COR-L47 (cell line): ENCODE measurements at places on chromosomes 6 and 20.

DNA sequence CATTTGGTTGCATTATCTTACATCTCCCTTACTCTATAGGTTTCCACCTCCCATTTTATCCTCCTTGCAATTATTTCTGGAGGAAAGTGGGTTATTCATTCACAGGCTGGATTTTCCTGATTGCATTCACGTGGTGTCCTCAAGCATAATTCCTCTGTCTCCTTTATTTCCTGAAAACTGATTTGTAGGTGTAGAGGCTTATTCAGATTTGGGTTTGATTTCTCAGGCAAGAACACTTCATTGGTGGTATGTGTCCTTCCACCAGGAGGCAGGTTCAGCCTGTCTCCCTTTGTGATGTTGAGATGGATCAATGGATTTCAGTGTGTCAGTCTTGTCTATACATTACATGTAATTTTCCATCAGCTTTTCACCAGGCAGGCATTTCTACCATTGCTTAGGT lies 17.3 kb downstream of the DNPH1 start:
- DNase-seq, result no peak

DNA sequence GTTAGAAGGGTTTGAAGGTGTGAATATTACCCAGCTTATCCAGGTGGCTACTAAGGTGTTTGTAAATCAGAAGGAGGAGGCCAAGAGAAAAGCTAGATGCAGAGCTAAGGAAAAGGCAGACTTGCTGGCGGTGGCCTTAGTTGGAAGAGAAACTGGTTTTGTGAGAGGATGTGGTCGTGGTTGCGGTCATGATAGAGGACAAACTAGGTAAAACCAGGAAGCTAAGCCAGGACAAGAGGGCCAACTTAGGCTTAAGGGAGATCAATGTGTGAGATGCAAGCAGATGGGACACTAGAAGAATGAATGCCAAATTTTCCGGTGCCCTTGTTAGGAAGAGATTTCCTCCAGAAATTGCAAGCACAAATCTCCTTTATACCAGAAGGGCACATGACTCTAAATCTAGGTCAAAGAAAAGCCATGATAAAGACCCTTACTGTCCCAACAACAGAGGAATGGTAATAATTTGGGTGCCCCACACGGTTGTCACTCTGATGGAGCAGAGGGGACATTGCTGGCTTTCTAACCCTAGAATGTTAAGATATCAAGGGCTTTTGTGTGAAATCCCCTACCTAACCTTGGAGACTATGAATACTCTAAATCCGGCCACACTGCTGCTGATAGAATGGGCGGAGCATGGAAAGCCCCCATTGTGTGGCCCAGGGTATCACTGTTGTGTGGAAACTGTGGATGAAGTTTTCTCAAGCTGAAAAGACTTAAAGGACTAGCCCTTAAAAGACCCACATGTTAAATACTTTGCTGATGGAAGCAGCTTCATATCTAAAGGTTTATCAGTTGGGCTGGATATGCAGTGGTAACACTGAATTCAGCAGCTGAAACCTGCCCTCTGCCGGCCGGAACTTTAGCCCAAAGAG lies 7.8 kb downstream of the IL22RA2 start:
- no peak for DNase-seq

- peak; percentile 81 for DNase-seq
Measured at GRCh38 chr6:47134476-47135189, 92.5 kb upstream of the ADGRF1 start.

- DNase-seq, result no peak
Measured at GRCh38 chr6:83472767-83473166, 39.6 kb upstream of the PRSS35 start.

GRCh38 chr6:83221889-83222479 lies 28.8 kb downstream of the RWDD2A start:
- DNase-seq, result peak; percentile 41

DNA sequence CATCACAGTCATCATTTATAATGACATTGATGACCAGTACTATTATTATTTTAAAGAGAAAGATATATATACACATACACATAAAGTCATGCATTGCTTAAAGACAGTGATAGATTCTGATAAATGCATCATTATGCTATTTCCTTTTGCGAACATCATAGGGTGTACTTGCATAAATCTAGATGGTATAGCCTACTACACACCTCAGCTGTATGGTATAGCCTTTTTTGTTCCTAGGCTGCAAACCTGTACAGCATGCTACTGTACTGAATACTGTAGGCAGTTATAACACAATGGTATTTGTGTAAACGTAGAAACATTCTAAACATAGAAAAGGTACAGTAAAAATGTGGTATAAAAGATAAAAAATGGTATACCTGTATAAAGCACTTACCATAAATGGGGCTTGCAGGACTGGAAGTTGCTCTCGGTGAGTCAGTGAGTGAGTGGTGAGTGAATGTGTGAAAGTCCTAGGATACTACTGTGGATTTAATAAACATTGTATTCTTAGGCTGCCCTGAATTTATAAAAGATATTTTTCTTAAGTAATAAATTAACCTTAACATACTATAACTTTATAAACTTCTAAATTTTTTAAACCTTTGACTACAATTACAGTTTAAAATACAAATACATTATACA lies 23.9 kb downstream of the QKI start:
- DNase-seq, result no peak

DNA sequence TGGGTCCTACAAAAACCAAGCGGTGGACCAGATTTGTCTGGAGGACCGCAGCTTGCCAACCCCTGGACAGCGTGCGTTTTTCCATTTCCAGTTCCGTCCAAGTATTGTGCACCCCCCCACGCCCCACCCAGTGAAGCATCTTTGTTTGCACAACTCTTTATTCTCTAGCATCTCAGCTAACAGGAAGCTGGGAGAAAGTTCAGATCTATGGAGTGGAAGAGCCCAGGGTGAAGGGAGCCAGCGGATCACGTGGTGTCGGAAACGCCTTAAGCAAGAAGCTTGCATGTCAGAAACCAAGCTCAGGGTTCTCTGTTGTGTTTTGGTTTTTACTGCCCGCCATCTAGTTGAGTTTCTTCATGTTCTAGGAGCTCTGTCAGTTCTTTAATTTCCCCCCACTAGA lies 29.9 kb downstream of the ARID1B start:
- DNase-seq, result no peak

- no peak for DNase-seq
Measured at GRCh38 chr6:12265791-12266190, 24.4 kb upstream of the EDN1 start.

GRCh38 chr6:3789896-3790558 lies 38.5 kb upstream of the PXDC1 start:
- no peak for DNase-seq

GRCh38 chr6:106186172-106186571 lies 100.0 kb downstream of the PRDM1 start:
- DNase-seq, result no peak

DNA sequence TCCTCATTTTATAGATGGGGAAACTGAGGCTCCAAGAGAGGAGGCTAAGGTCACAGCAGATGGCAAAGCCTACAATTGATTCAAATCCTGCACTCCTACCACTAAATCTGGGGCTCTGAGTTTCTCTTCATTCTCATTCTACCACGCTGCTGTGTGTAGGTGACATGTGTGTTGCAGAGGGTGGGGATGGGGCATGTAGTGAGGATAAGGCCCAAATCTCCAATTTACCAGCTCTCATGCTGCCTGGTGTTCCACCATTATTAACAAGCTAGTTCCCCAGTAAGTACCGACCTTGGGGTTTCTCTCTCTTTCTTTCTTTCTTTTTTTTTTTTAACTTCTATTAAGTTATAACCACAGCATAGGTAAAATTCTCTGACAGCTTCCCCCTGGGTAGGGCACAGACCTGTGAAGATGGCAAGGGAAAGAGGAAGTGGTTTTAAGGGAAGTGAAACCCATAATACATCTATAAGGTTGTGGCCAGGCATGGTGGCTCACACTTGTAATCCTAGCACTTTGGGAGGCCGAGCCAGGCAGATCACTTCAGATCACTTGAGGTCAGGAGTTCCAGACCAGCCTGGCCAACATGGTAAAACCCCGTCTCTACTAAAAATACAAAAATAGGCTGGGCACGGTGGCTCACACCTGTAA lies 13.0 kb upstream of the MATN4 start:
- no peak for DNase-seq

- peak; percentile 57 for DNase-seq
Measured at GRCh38 chr6:81696524-81696923, 56.0 kb downstream of the TENT5A start.

- DNase-seq, result no peak
Measured at GRCh38 chr20:9397928-9398327, 116.5 kb upstream of the LAMP5 start.

- no peak for DNase-seq
Measured at GRCh38 chr6:94623586-94623985, 953.7 kb upstream of the MANEA start.

- DNase-seq, result no peak
Measured at GRCh38 chr6:4021854-4022695, 56.9 kb downstream of the FAM217A start.

- DNase-seq, result peak; percentile 2
Measured at GRCh38 chr20:40563296-40563950, 125.6 kb downstream of the MAFB start.

- DNase-seq, result no peak
Measured at GRCh38 chr6:34346175-34347119, 46.0 kb downstream of the NUDT3 start.

- no peak for DNase-seq
Measured at GRCh38 chr6:26338810-26339209, 26.2 kb upstream of the BTN3A2 start.

- DNase-seq, result no peak
Measured at GRCh38 chr20:62688855-62689460, 19.7 kb upstream of the NTSR1 start.

GRCh38 chr6:108621117-108621516 lies 60.4 kb downstream of the FOXO3 start:
- DNase-seq, result no peak

- DNase-seq, result no peak
Measured at GRCh38 chr6:37399131-37399530, 33.9 kb upstream of the CMTR1 start.

GRCh38 chr6:100228437-100228833 lies 234.4 kb upstream of the MCHR2 start:
- no peak for DNase-seq

- no peak for DNase-seq
Measured at GRCh38 chr20:35240811-35241293, 14.4 kb downstream of the MMP24 start.

GRCh38 chr6:111461860-111462259 lies 21.2 kb downstream of the REV3L start:
- no peak for DNase-seq

GRCh38 chr6:139877828-139878405 lies 503.5 kb upstream of the CITED2 start:
- no peak for DNase-seq

GRCh38 chr20:51042064-51042463 lies 19.2 kb upstream of the KCNG1 start:
- DNase-seq, result no peak

- DNase-seq, result no peak
Measured at GRCh38 chr20:3674447-3674846, 7.4 kb downstream of the ADAM33 start.

GRCh38 chr20:48769069-48769983 lies 58.5 kb downstream of the PREX1 start:
- DNase-seq, result no peak

DNA sequence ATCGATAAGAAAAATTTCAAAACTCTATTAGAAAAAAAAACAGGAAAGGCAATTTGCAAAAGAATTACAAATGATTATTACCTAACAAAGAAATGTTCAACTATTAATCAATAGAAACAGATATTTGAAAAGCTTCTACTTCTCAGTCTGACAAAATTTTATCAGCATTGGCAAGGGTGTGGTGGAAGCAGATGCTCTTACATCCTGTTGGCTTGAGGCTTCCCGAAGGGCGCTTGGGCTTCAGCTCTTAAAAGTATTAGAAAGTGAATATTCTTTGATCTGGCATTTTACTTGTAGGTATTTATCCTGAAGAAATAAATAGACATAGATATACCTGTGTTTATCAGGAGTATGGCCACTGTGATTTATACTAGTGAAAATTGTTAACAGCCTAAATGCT lies 38.7 kb downstream of the SLC35D3 start:
- no peak for DNase-seq

DNA sequence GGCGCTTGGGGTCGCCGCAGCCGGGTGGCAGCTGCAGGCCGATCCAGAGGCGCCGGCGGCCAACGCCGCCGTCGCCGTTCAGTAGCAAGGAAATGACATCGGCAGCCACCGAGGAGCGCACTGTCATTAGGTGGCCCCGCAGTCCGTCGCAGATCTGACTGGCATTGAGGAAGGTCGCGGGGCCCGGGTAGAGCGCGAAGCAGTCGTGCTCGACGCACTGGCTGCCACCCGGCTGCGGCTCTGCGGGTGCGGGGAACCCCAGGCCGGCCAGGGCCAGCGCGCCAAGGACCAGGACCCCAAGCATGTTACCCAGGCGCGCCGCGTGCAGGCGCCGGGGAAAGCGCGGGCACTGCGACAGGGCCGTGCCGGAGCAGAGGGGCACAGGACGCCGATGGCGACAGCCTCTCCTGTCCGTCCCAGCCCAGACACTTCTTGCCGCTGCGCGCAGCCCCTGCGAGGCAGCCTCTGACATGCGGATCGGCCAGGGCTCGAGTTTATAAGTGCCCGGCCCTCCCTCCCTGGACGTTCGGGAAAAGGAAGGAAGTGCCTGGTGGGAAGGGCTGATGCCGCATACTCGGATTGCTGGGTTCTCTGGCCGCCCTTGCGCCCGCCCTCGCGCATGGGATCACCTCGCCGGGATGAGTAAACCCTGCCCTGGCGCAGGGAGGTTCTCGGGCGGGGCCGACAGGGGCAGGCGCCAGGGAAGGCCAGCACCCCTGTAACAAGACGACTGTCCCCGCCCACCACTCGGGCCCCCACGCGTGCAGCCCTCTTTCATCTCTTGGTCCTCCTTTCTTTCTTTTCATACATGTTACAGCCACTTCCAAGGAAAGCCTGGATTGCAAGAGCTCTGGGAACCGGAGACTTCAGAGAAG lies at the start of gene THBD:
Gene THBD, minus strand, starts transcription at position 472 of the 875 bp plus-strand sequence. Its CDS starts 168 bp downstream, at position 304.
- DNase-seq, result no peak
